Uterus (tissue), 4 donors: ENCODE measurements at places on chromosomes 1 and 21. TPM values are rescaled to one million over a fixed set of nuclear protein-coding genes. Genes with fewer than 3 reads are reported as not detected.

CTSS gene
- 14.1 TPM for total RNA-seq

CD244 gene
- not detected for total RNA-seq

DNA sequence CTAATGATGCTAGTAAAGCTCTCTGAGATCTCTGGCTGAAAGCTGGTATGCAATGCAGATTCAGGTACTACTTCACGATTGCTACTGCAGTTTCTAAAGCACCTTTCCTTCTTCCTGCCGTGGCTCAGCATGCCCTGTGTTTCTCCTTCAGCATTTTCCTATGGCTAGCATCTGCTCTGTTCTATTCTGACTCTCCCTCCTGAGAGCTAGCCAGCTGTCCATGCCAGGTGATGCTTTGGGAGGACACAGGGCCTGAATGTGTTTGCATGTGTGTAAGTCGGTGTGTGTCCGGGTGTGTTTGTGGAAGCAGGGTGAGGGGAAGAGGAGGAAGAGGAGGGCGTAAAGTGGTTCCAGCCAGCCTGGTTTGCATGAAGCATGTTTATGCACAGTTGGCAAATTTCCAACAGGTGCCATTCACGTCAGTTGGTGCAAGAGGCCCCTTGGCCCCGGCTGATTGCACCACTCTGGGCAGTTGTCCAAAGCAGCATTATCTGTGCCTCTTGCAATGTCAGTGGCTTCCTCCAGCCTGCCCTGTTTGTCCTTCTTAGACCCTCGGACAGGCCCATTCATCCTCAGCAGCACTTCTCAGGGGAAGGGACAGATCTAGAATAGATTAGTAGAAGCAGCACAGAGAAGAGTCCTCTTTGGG, 433.3 kb downstream of the DISC1 start:
- DNase-seq: no peak

DNA sequence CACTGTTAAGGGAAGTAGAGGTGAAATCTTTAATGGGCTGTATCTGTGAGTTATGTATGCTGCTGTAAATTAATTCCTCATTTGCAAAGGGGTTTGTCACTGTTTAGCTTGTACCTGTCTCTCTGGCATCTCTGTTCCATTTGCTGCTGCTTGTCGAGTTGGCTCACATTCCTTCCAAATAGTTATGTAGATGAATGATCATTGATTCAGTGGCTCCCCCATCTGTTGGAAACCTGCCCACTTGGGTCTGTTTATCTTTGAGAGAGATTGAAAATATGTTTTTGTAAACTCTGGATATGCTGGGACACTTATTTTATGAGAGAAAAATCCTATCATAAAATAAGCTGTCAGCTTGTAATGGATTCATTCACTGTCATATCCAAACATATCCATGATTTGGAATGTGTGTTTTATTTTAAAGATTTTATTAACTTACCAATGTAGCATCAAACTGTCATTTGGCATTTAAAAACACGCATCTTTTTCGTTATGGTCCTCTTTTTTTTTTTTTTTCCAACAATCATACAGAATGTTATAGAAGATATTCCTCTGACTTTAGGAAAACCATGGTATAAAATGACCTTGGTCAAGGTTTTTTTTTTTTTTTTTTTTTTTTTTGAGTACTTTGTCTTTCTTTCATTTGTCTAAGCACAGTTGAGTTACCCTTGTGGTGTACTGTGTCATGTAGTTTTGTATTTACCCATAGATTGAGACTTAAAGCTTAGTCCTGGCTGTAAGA, 3.5 kb downstream of the RYR2 start:
- DNase-seq: no peak

DNA sequence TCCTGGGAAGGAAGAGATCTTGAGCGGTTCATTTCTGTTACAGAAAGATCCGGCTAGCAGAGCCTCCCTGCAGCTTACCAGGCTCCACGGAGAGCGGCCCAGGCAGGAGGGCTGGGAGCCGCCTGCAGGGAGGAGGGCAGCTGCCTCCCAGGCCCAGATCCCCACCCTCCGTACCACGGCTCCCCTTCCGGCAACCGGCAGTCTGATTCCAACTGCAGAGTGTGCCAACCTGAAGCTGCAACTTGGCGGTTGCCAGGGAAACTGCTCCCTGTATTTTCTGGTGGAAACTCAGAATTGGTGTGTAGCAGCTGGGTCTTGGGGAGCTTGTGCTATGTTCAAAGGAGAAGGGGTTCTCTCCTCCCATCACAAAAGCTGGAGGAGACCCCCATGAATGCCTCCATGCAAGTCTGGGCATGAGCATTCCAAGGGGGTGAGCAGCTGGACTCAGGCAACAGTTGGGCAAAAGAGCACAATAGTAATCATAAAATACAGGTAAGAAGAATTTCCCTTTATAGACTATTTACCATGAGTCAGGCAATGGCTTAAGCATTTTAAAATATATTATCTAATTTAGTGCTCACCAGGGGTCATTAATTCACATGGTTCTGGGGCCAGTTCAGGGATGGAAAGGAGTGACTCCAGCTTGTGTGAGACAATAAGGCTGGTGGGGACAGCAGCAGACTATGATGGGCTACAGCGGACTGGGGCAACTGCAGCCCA, 46.1 kb upstream of the KAZN start:
- no peak for DNase-seq

GRCh38 chr1:222697826-222698225, 14.5 kb downstream of the AIDA start:
- no peak for DNase-seq

GRCh38 chr1:232459826-232460225, 170.1 kb downstream of the SIPA1L2 start:
- DNase-seq: no peak

DNA sequence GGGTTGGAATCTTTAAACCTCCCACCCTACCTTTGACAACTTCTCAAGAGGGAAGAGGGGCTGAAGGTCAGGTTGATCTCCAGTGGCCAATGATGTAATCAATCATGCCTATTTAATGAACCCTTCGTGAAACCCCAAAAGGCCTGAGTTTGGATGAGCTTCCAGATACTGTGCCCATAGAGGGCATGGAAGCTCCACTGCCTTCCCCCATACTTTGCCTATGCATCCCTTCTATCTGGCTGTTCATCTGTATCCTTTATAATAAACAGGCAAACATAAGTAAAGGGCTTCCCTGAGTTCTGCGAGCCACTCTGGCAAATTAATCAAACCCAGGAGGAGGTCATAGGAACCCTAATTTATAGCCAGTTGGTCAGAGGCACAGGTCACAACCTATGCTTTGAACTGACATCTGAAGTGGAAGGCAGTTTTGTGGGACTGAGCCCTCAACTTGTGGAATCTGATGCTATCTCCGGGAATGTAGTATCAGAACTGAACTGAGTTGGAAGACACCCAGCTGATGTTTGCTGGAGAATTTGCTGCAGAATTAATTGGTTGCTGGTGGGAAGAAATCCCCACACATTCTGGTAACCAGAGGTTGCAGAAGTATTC, 24.8 kb downstream of the S100A10 start:
- DNase-seq: no peak
